ENCODE measurements at places on chromosomes 5 and 9.

DNA sequence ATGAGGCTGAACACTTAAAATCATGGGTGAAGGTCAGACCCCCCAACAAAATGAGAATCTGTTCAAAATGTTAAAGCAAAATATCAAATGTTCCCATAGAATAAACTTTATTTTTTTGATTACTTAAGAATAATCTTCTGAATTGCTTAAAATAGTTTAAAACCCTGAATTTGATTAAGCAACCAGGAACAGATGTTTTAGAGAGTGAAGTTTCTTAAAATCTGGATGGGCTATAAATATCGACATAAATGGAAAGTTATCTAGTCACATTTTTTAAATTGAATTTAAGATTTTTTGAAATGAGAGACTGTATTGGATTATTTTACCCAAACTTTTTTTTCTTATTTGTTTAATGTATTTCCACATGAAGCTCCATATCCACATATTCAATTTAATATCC lies 98.5 kb downstream of the ADAMTS12 start:
- DNase-seq = no peak

DNA sequence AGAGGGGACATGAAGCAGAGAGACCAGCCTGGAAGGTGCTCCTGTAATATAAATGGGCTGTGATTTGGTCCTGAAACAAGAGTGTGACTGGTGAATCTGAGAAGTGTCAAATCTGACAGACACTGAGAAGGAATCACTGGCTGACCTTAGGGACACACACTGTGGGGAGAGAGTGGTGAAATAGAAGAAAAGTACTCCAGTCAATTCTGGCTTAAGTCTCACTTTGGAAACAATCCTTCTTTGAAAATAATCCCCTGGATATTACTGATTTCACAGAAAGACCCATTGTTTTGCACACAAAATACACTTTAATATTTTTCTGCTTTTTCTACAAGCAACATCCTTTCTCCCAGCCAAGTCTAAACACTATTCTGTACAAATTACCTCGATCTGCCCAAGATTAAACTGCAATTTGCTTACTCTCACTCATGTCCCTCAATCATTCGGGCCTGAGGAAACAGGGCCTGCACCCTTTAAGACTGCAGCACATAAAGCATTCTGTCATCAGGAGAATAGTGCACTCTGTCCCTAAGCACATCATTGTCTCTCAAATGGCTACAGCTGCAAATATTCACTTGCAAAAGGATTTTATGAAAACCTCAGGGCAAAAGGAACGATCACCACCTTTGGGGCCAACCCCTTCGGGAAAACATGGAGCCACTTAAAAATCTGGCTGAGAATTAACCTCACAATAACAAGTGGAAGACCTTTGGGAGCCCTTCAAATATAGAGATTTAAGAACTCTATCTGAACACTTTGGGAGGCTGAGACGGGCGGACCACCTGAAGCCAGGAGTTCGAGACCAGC lies 68.6 kb downstream of the MAPKAP1 start:
- DNase-seq = no peak

- no peak for DNase-seq
Measured at GRCh38 chr9:7228726-7229125, 471.0 kb downstream of the KDM4C start.

DNA sequence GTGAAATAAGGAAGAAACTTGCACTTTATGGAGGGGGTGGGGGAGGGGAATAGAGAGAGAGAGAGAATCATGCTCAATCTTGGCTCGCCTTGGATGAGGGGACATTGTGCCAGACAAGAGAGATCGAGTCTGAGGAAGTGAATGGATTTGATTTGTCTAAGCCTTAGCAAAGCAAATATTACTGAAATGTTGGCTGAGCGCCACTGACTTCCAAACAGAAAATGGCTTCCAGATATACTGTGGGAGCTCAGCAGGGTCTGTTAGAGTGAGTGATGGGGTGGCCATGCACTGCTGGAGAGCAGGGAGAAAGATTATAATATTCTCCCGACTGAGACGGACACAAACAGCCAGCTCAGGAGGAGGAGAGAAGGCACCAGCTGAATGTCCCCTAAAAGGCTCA lies 34.5 kb downstream of the BRINP1 start:
- DNase-seq = no peak

- DNase-seq = no peak
Measured at GRCh38 chr5:126508962-126509279, 85.7 kb downstream of the GRAMD2B start.

DNA sequence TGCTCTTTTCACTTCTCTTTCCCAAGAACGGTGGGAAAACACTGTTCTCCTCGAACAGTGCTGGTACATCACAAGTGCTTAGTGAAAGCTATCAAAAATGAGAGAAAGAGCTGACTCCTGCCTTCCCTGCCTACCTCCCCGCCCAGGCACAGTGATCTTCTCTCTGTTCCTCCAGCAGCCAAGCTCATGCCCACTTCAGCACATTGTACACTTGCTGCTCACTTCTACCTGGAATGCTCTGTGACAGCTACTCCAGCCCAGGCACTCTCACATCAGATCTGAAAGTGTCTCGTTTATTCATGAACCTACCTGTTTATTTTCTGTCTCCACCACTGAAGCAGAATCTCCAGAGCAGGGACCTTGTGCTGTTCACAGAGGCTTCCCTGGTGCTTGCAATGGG lies 1.8 kb downstream of the SLC35D2 start:
- no peak for DNase-seq

DNA sequence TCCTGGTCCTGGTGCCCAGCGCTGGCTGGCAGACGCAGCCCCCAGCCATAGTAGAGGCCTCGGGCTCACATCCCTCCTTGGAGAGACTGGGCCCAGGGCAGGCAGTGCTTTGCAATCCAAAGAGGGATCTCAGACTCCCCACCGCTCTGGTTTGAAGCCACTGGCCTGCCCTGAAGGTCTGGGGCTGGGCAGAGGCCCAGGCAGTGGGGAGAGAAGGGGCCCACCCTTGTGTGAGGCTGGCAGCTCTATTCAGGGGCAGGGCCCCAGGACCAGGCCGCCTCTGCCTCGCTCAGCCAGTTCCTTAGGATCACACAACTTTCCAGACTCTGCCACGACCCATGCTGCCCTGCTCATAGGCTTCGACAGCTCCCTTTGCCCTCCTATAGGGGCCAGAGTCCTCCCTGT lies 10.7 kb upstream of the SEC16A start:
- no peak for DNase-seq

DNA sequence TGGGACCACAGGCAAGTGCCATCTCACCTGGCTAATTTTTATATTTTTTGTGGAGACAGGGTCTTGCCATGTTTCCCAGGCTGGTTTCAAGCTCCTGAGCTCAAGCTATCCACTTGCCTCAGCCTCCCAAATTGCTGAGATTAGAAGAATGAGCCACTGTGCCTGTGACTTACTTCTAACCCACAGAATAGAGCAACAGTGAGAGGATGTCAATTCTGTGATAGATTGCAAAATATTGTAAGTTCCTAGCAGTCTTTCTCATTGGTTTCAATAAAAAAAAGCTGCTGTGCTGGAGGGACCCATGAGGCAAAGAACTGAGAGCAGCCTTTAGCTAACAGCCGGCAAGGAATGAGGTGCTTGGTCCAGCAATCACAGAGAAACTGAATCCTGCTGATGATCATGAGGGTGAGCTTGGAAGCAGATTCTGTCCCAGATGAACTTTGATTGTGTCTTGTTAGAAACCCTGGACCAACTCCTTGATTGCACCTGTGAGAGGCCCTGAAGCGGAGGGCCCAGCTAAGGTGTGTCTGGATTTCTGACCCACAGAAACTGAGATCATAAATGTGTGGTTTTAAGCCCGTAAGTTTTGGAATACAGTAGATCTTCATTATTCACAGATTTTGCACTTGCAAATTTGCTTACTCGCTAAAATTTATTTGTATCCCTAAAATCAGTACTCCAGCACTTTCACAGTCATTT lies 149.7 kb downstream of the GCNT1 start:
- no peak for DNase-seq

- no peak for DNase-seq
Measured at GRCh38 chr9:9229269-9229668, 1383.5 kb downstream of the PTPRD start.

- DNase-seq = no peak
Measured at GRCh38 chr5:113371721-113372196, 63.0 kb downstream of the TSSK1B start.

DNA sequence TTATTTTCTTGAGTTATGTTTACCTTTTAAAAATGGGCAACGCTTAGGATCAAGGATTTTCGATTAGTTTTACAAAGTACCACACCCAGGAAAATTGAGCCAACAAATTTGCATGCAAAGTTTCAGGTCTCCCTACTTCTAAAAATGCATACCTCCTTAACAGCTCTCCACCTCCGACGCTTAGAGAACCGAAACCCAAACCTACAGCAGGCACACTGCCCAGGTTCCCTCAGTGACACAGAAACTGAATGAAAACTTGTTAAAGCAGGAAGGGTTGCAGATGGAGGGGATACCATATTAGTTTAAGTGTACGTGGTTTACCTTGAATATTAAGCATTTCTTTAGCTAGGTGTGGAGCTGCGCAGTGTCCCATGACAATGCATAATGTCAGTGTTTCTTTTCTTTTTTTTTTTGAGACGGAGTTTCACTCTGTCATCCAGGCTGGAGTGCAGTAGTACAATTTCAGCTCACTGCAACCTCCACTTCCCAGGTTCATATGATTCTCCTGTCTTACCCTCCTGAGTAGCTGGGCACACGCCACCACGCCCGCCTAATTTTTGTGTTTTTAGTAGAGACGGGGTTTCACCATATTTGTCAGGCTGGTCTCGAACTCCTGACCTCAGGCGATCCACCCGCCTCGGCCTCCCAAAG lies 1.6 kb upstream of the SUB1 start:
- peak; percentile 71 for DNase-seq

DNA sequence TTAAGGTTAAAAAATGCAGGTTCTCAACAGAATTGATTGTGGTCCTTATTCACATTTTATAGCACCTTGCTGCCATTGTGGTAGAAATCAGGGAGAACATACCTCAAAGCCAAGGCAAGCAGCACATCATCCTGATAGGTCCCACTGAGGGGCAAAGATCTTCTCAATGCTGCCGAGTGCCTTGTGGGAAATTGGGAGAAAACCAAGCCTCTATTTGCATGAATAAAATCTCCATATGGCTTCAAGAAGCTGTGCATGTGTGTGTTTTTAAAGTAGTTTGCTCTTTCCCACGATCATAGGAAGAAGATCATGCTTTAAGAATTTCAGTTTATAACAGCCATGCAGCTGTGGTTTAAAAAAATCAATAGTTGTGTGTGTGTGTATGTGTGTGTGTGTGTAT lies 216.9 kb upstream of the FBXL7 start:
- DNase-seq = no peak

- DNase-seq = no peak
Measured at GRCh38 chr5:109328626-109329025, 81.1 kb downstream of the PJA2 start.

- DNase-seq = no peak
Measured at GRCh38 chr5:30838936-30839496, 354.5 kb upstream of the CDH6 start.

- DNase-seq = peak; percentile 63
Measured at GRCh38 chr9:136122425-136123383, 4.0 kb upstream of the TMEM250 start.

DNA sequence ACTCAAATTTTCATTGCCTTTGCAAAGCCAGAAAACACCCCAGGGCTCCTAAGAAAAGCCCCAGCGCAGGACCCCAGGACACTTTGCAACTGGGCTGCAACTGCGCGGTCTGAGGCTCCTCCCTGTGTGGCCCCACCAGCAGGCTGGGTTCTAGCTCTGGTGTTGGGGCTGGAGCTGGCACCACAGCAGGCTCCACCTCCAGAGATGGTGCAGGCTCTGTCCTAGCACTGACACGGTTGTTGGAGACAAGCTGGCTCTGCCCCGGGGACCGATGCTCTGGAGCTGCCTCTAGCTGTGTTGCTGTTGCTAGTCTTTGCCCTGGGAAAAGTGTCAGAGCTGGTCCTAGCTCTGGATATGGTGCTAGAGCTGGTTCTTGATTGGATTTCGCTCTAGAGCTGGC lies 13.6 kb downstream of the LCN10 start:
- no peak for DNase-seq

DNA sequence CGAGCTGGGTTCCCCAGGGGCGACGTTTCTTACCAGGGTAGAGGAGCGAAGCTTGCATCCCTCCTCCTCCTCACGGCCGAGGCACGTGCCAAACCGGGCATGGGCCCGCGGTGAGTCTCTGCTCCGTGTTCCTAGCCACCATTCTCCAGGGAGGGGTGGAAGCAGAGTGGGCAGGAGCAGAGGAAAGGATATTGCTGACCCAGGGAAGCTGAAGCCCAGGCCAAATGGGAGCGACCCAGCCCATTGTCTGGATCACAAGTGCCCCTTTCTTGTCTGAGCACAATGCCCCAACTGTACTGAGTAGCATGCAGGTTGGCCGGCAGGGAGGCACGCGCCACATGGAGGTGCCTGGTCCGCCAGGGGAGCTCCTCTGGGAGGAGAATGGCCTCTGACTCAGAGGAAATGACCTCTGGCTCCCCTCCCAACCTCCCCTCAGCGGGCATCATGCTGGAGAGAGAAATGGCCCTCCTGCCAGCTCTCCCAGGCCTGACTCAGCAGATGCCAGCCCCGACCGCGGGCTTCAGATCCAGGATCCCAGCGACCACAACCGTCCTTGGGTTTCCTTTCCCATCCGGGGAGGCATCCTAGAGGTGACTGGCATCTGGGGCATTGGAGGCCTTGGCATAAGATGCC lies 1.1 kb downstream of the PRR7 start:
- DNase-seq = no peak
